ENCODE measurements at places on chromosomes 5 and 9.

DNA sequence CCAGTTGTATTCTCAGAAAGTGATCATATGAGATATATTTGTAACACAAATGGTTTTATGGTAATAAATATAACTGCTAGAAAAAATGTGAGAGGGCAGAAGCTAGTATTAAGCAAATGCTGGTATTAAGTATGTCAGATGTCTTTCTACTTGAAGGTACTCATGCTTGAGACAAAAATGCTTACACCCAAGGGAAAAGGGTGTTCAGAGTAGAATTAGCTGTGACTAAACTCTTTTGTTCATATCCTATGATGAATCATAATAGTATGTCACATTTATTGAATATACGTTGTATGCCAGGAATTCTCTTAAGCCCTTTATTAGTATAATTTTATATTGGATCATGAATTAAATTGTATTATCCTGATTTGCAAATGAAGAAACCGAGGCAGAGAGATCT is 2.2 kb downstream of the ADGRV1 start:
- no peak for DNase-seq

GRCh38 chr9:124788542-124789217 is 11.7 kb downstream of the OLFML2A start:
- no peak for DNase-seq

- DNase-seq = peak; percentile 68
Observed at GRCh38 chr9:83707518-83707767, 315 bp downstream of the UBQLN1 start.

DNA sequence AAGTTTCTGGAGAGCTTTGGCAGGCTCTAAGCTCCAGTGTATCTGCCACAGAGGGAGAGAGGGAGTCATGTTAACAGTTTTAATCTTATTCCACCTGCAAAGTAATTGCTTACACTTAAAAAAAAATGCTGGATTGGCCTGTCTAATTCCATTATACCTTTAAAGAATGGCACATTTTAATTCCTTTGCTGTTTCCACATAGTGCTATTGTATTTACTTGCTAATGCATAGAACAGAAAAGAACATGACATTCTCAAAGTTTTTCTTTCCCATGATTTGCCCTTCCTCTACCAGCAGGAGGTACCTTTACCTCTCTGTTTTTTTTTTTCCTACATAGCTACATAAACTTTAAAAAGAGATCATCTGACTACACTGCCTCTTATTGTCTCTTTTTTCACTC is 318.0 kb downstream of the GLIS3 start:
- DNase-seq = no peak

GRCh38 chr9:131520503-131520902 is 10.6 kb downstream of the UCK1 start:
- no peak for DNase-seq

DNA sequence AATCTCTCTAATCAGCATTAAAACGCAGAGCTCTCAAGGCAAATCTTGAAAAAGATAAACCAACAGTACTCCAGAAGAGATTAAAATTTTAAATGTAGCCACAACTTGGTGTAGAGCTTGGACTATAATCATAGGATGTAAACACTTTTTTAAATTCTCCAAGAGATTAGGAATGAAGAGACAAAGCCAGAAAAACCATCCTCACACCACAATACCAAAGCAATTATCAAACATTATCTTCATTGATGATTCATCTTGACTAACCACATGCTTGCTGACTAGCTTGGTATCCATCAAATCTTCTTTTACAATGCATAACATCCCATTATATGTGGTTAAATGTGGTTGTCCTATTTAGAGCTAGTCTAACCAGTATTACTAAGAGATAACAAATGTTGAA is 815.1 kb downstream of the TLE1 start:
- DNase-seq = no peak

DNA sequence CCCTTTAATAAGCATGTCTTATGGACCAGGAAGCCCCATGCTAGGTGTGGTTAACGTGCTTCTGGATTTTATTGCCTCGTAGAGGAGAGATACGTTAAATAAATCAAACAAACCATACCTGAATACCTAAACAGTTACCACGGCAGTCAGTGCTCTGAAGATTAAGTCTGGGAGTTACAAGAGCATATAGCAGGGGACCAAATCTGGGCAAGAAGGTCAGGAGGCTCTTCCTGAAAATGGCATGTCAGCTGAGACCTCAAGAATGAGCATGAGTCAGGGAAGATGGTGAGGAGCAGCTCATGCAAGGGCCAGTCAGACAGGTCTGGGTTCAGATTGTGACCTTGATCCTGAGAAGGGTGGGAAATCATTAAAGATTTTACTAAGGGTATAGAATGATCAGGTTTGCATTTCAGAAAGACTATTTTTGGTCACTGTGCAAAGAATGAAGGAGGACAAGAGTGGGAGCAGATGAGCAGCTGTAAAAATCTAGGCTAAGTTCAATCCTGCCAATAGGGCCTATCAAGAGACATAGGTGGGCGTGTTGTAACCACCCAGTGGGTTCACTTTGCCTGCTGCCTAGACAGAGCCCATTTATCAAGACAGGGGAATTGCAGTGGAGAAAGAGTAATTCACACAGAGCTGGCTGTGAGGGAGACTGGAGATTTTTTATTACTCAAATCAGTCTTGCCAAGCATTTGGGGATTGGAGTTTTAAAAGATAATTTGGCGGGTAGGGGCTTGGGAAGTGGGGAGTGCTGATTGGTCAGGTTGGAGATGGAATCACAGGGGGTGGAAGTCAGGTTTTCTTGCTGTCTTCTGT is 4.8 kb upstream of the ZNF366 start:
- DNase-seq = no peak

GRCh38 chr9:133700819-133701320 is 37.3 kb downstream of the SARDH start:
- DNase-seq = no peak

DNA sequence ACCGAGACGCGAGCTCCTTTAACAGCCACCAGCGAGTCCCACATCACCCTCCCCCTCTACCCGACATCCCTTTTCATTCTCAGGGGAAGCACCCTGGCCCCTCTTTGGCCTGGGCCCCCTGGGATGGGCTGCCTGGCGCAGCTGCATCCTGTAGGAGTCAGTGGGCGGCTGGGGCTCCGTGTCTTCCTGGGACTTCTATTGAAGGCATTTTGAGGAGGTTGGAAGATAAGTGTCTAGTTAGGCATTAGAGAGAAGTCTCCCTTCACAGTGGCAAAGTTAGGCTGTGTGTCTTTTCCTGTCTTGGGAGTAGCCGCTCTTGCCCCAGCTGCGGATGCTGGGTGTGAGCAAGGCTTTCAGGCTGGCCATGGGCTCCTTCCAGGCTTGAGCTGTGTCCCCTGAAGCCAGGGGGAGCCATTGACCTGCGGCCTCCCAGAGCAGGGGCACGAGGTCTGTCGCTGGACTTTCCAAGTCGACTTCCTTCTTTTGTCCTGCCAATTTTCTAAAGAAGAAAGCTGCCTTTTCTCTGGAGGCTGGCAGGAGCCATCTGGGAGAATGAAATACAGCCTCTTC is 18.6 kb upstream of the NKD2 start:
- no peak for DNase-seq

- no peak for DNase-seq
Observed at GRCh38 chr5:175853573-175854230, 17.7 kb upstream of the CPLX2 start.

DNA sequence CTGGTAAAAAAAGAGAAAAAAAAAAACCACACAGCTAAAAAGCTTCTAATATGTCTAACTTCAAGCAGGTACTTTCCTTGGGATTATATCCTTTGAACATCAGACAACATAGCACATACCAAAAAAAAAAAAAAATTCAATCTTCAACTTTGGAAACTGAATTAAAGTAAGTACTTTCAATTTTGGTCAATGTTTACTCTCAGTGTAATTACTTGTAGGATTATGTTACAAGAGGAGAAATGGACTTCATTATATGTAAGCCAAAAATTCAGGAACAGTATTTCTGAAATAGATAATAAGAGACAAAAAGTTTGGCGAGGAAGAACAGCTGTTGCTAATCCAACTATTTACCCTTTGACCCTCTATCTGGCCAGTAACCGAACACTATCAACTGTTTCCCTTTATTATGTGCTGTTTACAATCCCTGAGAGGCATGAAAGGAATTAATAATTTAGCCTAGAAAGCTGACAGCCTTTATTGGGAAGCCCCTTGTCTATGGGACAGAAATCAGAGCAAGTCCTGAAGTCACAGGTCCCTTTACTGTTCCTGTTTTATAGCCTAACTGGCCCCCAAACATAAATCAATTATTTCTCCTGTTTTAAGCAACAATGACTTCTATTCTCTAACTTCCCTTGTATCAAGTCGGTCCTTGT is 46.6 kb downstream of the NR6A1 start:
- DNase-seq = no peak

DNA sequence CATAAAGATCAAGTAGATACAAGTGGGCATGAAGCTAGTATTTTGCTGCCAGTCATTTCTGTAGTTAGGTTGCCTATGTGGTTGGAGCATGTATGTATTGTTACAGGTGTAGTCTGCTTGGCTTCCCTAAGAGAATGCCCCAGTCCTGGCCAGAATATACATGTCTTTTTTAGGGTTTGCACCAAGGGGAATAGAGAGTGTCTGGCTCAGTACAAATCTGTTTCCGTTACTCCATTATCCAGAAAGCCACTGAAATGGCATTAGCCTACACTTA is 23.2 kb downstream of the TGFBR1 start:
- no peak for DNase-seq

DNA sequence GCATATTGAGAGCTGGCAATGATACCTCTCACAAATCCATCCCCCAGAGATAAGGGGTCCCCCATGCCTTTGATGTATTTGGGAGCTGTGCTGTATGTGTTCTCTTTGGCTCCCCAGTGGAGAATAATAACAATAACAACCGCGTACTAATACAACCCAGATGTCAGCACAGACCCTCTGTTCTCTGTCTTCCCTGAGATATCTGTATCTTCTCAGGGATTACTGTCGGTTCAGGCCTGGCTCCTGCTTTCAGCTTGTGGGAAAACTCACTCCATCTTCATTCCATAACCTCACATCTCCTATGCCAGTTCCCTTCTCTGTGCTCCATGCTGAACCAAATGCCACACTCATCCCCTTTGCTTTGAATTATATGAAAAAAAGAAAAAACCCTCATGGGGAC is 76.2 kb downstream of the TMC1 start:
- no peak for DNase-seq

DNA sequence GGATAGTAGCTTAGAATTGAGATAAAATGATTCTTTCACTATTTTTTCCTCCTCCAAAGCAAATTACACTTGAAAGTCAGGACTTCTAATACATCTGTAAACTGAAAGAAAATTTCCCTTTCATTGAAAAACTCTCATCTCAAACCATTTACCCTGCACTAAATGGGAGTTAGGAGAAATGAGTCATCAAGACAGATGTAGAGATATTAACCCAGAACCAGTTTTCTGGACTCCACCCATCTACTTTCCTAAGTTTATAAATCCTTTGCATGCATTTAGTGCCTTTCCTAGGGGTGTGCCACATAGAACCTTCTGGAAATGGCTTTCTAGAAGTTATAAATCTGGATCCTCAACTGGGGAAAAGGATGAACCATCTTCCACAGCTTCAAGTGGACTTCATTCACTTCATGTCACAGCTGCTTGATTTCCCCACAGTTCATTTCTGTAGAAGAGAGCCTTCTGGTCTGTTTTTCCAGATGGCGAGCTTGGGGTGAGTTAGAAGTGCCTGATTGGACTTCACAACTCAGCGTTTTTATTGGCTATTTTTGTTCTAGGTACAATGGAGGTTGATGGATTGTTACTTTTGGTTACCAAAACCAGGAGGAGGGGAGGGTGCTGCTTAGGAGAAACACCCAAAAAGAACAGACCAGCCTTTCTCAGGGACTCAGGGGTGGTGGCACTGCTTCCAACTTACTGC is 72.5 kb upstream of the GPR151 start:
- no peak for DNase-seq

GRCh38 chr5:74540622-74541021 is 99.9 kb downstream of the ENC1 start:
- DNase-seq = no peak

DNA sequence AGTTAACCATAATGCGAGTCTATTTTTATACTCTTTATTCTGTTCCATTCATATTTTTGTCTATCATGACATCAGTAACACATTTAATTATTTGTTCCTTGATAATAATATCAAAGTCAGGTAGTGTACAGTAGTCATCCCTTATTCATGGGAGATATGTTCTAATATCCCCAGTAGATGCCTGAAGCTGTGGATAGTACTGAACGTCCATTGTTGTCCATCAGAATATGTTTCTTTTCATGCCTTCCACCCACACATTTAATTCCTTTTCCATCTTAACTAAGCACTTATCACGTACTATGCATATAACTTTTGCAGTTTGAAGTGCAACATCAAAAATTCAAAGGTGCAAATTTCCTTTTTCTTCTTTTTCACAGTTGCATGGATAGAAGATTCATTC is 53.6 kb downstream of the FER start:
- DNase-seq = no peak

DNA sequence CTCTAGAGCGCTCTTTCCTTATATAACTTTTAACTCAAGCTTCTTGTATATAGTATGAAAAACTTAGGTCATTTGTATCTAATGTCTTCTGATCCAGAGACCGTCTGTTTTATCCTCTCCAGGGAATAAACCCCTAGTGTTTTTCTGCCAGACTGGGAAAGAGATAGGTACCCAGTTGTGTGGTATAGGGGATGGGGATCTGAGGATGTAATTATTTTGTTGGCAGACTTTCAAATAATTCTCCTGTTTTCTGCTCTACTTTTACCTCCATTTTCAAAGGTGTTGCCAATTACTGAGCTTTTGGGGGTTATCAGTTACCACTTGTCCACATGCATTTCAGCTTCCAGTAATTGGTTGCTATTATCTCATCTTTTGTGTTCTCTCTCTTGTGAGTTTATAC is 17.9 kb downstream of the CCDC171 start:
- DNase-seq = no peak

DNA sequence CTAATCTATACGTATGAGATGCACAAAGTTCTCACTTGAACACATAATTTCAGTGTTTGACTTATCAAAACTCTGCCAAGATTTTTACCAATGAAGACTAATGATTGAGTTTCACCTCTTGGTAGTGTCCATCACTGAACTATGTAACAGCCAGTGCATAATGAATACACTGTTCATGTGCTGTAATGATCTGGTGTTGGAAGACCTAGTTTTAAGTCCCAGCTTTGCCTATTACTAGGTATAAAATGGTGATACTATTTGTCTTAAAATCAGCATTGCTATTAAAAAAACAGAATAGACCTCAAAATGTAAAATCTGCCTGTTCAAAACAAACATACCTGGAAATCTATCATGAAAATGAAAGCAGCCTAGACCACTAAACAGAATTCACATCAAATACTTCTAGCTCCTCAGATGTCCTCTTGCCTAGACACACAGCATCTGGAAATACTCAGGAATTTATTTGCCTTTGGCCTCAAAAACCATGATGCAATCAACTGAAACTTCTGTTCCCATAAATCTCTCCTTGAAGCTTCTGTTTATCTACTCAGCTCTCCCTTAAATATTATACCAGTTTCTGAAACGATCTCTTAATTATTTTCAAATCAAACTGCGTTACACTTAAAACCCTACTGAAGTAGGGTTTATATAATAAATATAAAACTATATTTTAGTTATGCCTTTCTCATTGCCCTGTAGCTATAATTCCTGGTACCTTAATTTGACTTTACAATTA is 38.1 kb downstream of the MRPS27 start:
- no peak for DNase-seq

- no peak for DNase-seq
Observed at GRCh38 chr5:158967541-158967940, 132.2 kb downstream of the EBF1 start.

GRCh38 chr5:50576686-50577256 is 89.7 kb upstream of the PARP8 start:
- no peak for DNase-seq

GRCh38 chr5:22728610-22729009 is 124.5 kb downstream of the CDH12 start:
- DNase-seq = no peak

- no peak for DNase-seq
Observed at GRCh38 chr5:59062986-59063683, 480.3 kb downstream of the RAB3C start.
